Heart left ventricle (tissue), 16 donors: ENCODE measurements at places on chromosomes 4 and X. TPM values are rescaled to one million over a fixed set of nuclear protein-coding genes. Genes with fewer than 3 reads are reported as not detected.

DNA sequence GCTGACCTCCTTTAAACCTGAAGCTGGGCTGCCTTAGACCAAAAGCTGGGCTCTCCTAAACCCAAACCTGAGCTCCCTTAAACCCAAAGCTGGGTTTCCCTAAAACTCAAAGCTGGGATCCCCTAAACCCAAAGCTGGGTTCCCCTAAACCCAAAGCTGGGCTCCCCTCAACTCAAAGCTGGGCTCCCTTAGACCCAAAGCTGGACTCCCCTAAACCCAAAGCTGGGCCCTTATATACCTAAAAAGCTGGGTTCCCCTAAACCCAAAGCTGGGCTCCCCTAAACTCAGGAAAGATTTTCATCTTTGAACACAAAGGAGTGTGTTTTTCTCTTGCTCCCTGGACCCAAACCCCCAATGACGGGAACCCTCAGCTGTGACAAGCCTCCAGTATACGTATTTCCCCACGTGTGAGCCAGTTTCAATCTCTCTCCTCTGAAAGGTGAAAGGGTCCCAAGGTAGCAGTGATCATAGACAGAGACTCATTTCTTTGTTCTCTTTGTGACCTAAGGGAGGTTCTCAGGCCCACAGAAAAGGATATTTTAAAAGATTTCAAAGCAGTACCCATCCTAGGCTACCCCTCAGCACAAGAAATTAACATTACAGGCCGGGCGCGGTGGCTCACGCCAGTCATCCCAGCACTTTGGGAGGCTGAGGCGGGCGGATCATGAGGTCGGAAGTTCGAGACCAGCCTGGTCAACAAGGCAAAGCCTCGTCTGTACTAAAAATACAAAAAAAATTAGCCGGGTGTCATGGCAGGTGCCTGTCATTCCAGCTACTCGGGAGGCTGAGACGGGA lies 31.3 kb upstream of the ASMTL start:
- DNase-seq, result no peak

DNA sequence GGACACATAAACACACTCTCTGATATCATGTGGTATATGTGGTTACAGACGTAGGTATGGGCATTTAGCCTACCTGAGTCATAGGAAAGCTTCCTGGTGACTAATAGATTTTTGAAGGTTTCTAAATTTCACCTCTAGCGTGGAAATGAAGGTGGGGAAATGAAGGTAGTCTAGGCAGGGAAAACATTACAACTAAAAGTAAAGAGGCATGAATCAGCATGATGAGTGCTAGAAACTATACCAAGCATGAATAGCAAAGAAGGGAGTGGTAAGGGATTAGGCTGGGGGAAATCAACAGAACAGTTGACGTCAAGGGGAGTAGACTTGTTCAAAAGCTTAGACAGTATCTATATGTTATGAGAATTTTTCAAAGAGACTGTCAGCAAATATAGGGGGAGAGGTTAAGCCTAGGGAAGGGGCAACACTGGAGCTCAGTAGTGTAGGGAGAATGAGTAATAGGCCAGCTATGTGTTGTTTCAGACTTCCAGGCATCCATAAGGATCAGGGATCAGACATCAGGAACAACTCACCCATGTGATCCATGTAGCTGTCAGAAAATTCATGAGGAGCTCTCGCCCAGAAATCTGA lies 279.3 kb upstream of the DIPK2B start:
- DNase-seq, result no peak

- DNase-seq, result no peak
Observed at GRCh38 chrX:48909703-48910294, 1.6 kb downstream of the SLC35A2 start.

DNA sequence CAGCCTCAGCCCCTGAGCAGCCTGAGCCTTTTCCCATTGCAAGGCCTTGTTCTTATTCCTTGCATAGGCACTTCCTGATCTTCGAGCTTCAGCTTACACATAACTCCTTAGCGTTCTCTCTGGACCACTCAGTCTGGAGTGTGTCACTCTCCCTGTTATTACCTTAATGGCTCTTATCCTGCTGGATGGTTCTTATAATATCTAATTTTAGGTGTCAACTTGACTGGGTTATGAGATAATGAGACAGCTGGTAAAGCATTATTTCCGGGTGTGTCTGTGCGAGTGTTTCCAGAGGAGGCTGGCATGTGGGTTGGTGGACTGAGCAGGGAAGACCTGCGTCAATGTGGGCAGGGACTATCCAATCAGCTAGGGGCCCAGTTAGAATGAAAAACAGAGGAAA lies 75.7 kb downstream of the HAUS3 start:
- DNase-seq, result no peak

GRCh38 chrX:118593407-118593806 lies 97.8 kb downstream of the DOCK11 start:
- DNase-seq, result no peak

The MAOA gene
- total RNA-seq, result 134 TPM

The IDUA gene
- 17.4 TPM for total RNA-seq

The DRP2 gene
- 0.09 TPM for total RNA-seq

The CYP2U1 gene
- 6.2 TPM for total RNA-seq
